ENCODE measurements at places on chromosomes 12 and 14. TPM values are rescaled to one million over a fixed set of nuclear protein-coding genes. Genes with fewer than 3 reads are reported as not detected.

The KICS2 gene
- 4.4 TPM for total RNA-seq

The LRRIQ1 gene
- total RNA-seq = 0.33 TPM

The TEAD4 gene
- total RNA-seq = 1.6 TPM

DNA sequence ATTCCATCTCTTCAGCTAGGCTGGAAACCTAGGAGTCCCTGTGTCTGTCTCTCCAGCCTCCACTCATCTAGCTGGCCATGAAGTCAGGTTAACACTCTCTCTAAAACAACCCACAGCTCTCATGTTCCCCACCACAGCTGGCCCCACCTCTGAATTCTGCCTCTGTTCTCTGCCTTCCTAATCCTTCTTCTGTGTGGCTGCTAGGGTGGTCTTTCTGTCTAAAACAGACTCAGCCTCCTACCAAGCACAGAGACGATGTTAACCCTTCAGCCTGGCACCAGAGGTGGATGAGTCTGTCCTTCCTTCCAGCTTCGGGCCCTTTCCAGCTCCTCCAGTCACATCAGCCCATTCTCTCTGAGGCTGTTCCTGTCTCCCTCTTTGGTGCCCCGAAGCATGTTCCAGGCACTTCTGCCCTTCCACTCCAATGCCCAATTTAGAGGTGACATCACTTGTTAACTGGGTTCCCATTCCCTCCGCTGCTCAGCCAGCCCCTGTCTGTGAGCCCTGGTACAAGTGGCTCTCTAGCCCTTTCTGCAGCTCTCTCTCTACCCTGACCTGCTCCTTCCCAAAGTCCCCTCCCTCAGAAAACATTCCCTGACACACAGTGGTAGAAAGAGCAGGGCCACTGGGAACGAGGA, 9.1 kb downstream of the FIGNL2 start:
- no peak for DNase-seq
- H3K4me1 ChIP-seq = peaks cover 6% of the 10 kb centered on the region
- H3K27me3 ChIP-seq = peaks cover 33% of the 10 kb centered on the region
- no peak overlapping the region for H3K27ac ChIP-seq
- H3K36me3 ChIP-seq = no peaks in the 10 kb centered on the region

DNA sequence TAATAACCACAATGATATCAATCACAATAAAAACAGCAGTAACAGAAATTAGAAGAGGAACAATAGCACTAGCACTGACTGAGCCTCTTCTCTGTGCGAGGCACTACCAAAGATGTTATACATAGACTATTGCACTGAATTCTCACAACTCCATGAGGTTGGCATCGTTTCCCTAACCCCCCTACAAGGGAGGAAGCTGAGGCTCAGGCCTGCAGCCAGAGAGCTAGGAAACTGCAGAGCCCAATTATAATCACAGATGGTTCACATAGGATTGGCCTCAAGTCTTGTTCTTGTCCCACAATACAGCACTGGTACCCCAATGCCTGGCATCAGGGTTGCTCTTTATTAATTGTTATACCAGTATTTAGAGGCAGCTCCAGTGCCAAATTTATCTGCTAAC, 278.0 kb downstream of the CEP128 start:
- DNase-seq = no peak
- no peaks in the 10 kb centered on the region for H3K36me3 ChIP-seq
- no peak overlapping the region for H3K4me3 ChIP-seq
- H3K27me3 ChIP-seq = no peaks in the 10 kb centered on the region
- H3K27ac ChIP-seq = no peak overlapping the region

DNA sequence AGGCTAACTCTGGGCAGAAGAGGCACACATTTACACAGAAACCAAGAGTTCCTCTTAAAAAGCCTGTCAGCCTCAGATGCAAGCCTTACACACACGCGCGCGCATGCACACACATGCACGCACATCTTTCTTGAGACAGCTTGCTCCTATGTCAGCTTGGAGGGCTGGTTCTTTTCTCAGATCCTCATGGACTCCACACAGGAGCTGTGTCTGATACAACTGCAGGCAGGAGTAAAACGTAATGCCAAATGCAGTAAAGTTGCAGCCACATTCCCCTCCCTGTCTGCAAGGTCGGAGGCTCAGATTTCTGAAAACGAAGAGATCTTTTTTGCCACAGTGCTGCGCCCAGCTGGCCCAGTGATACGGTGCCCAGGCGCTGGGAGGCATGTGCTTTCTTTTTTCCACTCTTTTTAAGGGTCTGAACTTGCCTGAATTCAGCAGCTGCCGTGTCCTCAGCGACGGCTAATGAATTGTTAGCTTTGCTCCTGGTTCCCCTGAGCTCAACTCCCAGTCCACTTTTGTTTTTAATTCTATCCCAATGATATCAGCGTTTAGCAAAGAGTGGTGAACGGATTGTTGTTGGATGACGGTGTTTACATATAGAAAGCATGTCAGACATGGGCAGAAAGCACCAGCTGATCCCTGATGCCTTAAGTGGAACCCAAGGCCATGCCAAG, 72.9 kb upstream of the FOXN3 start:
- no peak overlapping the region for H3K4me3 ChIP-seq
- no peak for DNase-seq
- H3K4me1 ChIP-seq = no peaks in the 10 kb centered on the region
- no peaks in the 10 kb centered on the region for H3K36me3 ChIP-seq
- H3K27me3 ChIP-seq = no peaks in the 10 kb centered on the region
- no peak overlapping the region for H3K27ac ChIP-seq

DNA sequence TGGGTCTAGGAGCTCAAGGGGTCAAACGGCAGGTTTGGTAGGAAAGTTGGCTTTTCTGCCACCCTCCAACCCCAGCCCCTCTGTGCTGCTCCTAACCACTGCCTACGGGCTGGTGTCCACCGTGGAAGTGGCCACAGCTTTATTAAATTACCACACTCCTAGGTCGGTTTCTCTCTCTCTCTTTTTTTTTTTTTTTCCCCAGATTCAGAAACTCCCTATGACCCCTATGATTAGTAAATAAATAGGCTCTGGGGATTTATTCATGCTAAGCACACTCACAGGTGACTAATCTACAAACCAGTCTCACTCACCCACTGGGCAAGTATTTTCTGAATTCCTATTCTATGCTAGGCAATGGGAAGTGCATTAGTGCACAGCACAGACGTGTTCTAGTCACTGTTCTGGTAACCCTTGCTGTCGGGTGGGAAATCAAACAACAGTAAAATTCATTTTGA, 8.7 kb upstream of the DDX47 start:
- no peak overlapping the region for H3K27ac ChIP-seq
- H3K27me3 ChIP-seq = no peaks in the 10 kb centered on the region
- no peaks in the 10 kb centered on the region for H3K36me3 ChIP-seq
- H3K4me3 ChIP-seq = no peak overlapping the region
- no peak for DNase-seq

GRCh38 chr12:1929985-1930802, 11.7 kb upstream of the CACNA2D4 start:
- H3K27me3 ChIP-seq = no peaks in the 10 kb centered on the region
- no peaks in the 10 kb centered on the region for H3K4me1 ChIP-seq
- no peak overlapping the region for H3K27ac ChIP-seq
- no peak for DNase-seq
- no peaks in the 10 kb centered on the region for H3K36me3 ChIP-seq

GRCh38 chr14:34766060-34766459, 51.7 kb upstream of the CFL2 start:
- DNase-seq = no peak
- peaks cover 45% of the 10 kb centered on the region for H3K36me3 ChIP-seq
- H3K27ac ChIP-seq = no peak overlapping the region
- H3K27me3 ChIP-seq = no peaks in the 10 kb centered on the region

DNA sequence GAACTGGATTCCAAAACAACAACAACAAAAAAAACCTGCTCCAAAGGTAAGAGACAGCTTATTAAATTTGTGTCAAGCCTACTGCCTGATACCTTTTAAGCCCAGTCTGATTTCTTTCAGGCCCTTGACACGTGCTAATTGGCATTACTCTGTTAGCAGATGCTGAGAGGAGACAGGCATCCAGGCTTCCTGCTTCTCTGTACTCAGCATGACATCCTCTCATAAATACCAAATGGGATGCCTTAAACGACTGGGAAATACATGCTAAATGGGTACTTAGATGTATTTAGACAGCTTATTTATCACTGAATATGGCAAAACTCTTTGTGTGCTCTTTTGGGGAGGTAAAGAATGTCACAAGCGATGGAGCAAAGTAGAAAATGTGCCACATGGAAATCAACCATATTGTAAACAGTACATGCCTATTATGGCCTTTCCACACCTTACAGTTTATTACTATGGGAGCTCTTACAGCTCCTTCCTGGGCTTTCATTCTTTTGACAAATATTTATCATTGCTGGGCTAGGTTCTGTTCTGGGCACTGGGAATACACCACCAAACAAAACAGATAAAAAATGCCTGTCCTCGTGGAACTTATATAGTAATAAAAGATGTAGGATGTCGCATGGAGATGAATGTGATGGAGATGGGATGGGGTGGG, 11.5 kb upstream of the PCED1B start:
- no peaks in the 10 kb centered on the region for H3K27me3 ChIP-seq
- no peak overlapping the region for H3K27ac ChIP-seq
- no peak for DNase-seq
- H3K36me3 ChIP-seq = no peaks in the 10 kb centered on the region
- no peak overlapping the region for H3K4me3 ChIP-seq
- peaks cover 3% of the 10 kb centered on the region for H3K4me1 ChIP-seq

GRCh38 chr12:68815928-68816800, 8.2 kb downstream of the MDM2 start:
- no peak for DNase-seq
- no peak overlapping the region for H3K4me3 ChIP-seq
- no peak overlapping the region for H3K27ac ChIP-seq
